Stimulated activated CD4-positive, alpha-beta T cell treated with anti-CD3 and anti-CD28 coated beads, Interleukin-12 subunit alpha, Interleukin-12 subunit beta, amount 100 ng/mL, for 4 hours (primary cell): ENCODE measurements at places on chromosomes 6 and 20.

DNA sequence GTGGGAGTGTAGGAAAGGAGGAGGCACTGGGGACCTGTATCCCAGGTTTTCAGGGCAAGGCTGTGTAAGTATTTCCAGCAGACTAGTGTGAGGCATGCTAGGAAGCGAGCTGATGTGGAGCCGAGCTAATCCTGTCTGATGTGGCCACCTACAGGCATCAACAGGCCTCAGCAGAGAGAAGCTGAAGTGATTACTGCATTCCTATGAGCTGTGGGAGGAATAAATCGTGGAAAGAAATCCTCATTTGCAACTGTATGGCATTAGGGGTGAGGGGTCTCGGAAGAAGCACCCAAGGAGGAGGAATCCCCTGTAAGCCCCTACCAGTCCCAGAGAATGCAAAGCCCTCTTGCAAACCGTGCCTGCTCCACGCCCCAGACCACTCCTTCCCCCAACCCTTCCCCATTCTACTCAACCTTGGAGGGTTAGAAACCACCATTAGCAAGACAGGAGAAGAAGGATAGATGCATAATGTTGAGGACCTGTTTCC, 41.6 kb downstream of the C6orf15 start:
- no peak for DNase-seq

DNA sequence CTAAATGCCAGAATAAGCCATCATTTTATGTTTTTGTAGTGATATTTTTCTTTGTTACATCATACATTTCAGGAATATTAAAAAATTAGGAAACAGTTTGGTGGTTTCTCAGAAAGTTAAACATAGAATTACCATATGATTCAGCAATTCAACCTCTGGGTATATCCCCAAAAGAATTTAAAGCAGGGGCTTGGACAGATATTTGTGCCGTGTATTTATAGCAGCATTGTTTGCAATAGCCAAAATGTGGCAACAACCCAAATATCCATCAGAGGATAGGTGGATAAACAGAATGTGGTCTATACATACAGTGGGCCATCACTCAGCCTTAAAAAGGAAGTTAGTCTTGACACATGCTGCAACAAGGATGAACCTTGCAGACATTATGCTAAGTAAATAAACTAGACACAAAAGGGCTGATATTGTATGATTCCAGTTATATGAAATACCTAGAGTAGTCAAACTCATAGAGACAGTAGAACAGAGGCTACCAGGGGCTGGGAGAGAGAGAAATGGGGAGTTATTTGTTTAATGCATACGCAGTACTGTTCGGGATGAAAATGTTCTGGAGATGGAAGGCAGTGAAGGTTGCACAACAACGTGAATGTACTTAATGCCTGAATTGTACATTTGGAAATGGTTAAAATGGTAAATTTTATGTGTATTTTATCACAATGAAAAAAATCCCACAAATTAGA, 18.9 kb upstream of the TRAF3IP2 start:
- DNase-seq, result no peak

- DNase-seq, result no peak
Observed at GRCh38 chr6:133241086-133241900, at the start of gene EYA4. Gene EYA4, plus strand, starts transcription at chr6:133241357. Its CDS starts 33,424 bp downstream, at chr6:133274781.

- DNase-seq, result no peak
Observed at GRCh38 chr6:68760941-68761676, 126.0 kb downstream of the ADGRB3 start.

DNA sequence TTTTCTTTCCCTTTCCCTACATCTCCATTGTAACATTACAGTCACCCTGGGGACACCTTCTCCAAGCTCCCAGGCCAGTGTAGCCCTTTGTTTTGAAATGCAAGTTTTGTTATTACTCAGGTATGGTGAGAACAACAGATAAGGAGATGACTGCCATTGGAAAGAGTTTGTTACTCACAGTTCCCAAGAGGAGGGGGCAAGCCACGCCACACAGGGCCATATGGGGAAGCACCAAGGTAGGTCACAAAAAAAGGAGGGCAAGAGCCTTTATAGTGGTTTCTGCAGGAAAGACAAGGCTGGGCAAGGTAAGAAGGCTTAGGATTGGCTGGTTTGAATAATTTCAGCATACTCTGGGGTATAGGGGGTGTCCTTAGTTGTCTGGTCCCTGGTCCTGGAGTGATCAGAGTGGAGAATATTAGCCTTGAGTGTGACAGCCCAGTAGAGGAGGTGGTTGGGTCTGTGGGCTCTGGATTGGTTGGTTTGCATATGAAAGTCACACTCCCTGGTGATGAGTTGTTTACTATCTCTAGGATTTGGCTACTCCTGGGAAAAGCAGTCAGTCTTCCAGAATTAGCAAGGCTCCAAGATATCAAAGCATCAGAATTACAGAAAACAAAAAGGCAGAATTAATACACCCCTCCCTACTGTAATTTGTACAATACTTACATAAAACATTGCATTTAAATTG, 33.1 kb upstream of the SMLR1 start:
- DNase-seq, result no peak

- DNase-seq, result no peak
Observed at GRCh38 chr6:72748759-72749158, 126.9 kb downstream of the KCNQ5 start.

GRCh38 chr6:10585209-10585845, 64.2 kb downstream of the GCNT2 start:
- no peak for DNase-seq

DNA sequence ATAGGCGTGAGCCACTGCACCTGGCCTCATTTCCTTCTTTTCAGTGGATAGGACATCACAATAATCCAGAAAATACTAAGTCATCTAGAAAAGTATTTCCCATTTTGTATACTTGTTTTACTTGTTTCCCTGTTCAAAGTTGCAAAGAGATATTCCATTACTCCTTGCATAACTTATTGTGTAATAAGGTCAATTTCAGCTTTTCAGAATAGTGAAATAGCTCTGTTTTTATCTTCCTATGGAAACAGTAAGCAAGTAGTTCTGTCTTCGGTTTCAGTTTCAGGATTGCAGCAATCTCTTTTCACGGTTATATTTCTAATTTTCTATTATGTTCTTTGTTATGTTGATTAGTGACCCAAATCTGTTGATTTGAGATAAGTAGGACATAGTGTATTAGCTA, 6.0 kb downstream of the STX11 start:
- DNase-seq, result no peak

DNA sequence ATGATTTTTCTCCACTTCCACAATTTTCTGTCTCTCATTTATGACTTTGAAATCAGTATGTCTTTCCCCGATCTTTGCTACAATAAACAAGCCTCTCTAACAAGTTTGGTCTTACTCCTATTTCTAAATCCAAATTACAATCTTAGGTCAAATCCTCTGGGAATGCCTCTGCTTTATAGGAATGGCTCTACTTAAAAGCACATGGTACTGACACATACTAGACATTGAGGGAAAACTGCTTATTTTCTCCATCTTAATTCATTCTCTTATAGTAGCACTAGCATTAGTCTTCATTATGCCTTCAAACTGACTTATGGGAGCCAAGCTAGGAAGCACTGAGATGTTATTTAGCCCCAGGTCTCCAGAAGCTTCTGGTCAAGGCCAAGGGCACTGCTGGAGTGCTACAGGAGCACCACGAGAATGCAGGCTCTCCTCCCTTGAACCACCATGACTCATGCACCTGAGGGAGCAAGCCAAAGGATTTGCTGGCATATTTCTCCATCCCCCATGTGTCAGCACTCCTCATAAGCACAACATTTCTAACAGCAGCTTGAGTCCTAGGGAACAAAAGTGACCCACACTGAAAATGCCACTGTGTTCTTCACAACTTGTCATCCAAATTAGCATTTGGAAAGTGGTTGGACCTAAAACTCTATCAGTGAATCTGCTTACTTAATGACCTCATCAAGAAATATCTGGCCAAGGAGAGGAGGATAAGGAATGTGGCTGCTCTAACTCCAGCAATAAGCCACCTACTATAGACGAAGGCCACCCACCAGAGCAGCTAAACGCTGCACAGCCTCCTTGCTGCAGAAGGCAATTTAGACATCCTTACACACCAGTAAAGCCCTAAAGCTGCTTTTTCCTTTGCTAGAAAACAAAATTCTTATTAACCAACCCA, 156.8 kb upstream of the KCNQ5 start:
- DNase-seq, result no peak

- no peak for DNase-seq
Observed at GRCh38 chr6:151131324-151132007, 108.3 kb upstream of the AKAP12 start.

- DNase-seq, result no peak
Observed at GRCh38 chr6:157637941-157638662, 184.9 kb upstream of the SNX9 start.

- DNase-seq, result no peak
Observed at GRCh38 chr20:64121586-64121985, 14.2 kb upstream of the NPBWR2 start.

- DNase-seq, result peak; percentile 42
Observed at GRCh38 chr6:142301651-142302391, at the start of gene ADGRG6. Gene ADGRG6, plus strand, starts transcription at chr6:142302007. Its CDS starts 323 bp downstream, at chr6:142302330.

DNA sequence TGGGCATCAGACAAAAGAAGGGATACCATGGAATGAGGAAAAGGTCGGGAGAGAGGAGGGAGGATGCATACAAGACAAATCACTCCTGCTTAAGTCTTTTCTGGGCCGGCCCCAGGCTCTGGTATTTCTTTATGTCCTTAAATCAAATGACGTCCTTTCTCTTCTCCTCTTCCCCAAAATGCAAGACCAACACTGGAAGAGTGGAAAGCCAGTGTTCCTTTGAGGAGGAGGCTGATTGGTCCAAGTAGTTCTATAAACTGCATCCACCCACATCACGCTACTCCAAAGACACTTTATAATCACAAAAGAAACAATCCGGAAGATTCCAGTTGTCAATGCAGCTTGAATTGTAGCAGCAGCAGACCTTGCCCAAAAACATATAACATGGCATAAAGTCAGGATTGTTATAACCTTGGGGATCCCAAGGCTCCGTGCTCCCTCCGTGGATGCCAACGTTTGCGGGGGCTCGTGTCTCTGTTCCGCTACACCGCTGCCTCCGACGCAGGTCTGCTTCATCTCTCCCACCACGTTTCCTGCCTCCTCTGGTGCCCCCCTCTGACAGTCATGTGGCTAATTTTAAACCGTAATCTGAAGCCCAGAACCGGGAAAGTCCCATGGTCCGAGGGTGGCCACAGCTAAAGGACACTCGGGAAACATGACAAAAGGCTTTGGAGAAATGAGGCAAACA, 47.1 kb downstream of the MCUR1 start:
- DNase-seq, result peak; percentile 22

GRCh38 chr6:32885698-32886286, 31.8 kb downstream of the PSMB9 start:
- DNase-seq, result no peak

DNA sequence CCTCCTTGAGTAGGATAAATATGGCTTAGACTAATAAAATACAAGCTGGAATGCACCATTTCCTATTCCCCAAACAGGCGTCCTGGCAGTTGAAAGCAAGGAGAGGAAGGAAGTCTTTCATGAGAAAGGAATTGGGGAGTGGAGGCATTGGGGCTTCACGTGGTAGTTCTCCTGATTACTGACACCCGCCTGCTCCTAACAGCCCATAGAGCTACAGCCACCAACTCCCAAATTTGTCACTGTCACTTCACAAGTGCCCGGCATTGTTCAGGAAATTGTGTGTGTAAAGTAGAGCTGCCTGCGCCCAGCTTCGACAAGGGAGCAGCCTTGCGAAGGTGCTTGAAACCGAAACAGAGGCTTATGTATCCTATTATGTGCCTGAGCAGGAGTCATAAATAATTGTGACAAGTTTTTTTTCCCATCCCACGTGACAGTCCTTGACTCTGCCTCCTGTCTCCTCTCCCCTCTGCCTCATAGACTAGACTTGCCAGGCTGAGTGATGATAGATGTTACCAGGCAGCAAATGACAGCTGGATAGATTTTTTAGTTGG, 301.7 kb upstream of the ZFP64 start:
- DNase-seq, result peak; percentile 4

GRCh38 chr6:30935018-30935417, 3.0 kb upstream of the SFTA2 start:
- no peak for DNase-seq

GRCh38 chr6:157755746-157756411, 67.2 kb upstream of the SNX9 start:
- peak; percentile 46 for DNase-seq

GRCh38 chr20:40607927-40608326, 81.1 kb downstream of the MAFB start:
- DNase-seq, result no peak

- no peak for DNase-seq
Observed at GRCh38 chr6:24207413-24207812, 81.4 kb downstream of the NRSN1 start.

- DNase-seq, result no peak
Observed at GRCh38 chr20:55649254-55649653, 356.1 kb downstream of the CBLN4 start.

DNA sequence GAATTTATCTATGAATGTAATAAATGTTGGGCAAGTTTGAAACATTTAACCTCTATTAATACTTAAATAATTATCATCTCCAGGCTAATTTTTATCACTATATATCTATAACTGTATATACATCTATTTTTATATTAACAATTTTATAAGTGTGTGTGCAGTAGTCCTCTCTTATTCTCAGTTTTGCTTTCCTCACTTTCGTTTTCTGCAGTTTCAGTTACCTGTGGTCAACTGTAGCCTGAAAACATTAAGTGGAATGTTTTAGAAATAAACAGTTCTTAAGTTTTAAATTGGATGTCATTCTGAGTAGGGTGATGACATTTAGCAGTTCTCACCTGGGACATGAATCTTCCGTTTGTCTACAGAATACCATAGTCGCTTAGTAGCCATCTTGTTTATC, 379.4 kb upstream of the MAN1A1 start:
- DNase-seq, result no peak

GRCh38 chr6:163175301-163175700, 239.2 kb upstream of the QKI start:
- DNase-seq, result no peak

DNA sequence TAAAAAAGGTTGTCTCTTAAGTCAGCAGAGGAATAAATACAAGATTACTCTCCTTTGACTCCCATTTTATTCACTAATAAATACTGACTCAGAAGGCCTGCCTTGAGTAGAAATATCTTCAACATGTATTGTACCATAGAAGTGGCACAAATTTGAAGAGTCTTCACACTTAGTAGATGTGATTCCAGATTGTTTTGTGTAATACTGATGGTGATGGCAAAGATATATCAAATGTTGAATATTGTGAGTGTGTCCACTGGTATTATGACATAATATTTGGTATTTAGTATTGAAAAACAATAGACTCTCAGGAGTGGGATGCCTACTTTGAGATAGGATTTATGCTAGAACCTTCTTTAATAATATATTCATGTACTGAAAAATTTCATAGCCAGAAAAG, 7.0 kb downstream of the ADGRB3 start:
- DNase-seq, result no peak

DNA sequence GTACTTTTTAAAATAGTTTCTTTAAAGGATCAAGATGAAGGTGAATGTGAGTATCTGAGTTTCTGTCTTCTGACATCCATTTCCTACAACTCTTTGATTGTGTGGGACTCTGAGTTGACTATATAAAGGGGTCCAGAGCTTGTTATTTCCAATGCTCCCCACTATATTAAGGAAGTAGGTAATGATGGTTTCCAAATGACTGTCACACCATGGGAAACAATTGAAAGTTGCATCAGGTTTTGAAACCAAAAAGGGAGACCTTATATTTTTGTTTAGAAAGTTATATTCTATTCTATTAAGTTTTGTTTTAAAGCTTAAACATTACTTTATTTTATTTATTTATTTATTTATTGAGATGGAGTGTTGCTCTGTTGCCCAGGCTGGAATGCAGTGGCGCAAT, 11.2 kb downstream of the CASS4 start:
- no peak for DNase-seq
